CD8-positive, alpha-beta memory T cell (primary cell): ENCODE measurements at places on chromosomes 12 and 14.

- no peak for DNase-seq
Measured at GRCh38 chr12:93111773-93112172, 182.7 kb upstream of the EEA1 start.

DNA sequence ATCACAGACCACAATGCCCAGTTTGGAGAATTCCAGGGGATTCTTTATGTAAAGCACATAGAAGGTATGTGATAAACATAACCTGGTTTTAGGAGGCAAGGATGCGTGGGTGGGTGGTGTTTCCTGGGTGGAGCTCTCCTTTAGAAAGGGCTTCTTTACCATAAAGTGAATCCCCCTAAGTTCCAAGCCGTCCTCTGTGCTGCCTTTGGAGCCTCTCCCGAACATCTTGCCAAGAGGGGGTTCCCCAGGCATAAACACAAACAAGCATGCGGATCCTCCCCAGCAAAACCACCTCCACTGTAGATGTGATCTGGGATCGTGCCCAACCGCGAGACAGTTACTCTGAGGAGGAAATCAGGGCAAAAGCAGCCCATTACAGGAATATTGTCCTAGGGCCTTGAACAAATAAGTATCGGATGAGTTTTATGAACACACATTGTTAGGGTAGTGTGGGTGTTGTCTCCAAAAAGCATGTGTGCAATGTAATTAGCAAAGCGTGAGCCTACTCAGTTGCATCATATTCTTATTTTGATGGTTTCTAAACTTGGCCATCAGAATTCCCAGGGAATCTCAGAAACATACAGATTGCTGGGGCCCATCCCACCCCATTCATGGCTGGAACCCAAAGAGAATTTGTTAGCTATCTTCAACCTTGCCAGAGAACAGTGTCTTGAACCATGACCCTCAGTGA is 48.8 kb upstream of the CORO1C start:
- DNase-seq: no peak

DNA sequence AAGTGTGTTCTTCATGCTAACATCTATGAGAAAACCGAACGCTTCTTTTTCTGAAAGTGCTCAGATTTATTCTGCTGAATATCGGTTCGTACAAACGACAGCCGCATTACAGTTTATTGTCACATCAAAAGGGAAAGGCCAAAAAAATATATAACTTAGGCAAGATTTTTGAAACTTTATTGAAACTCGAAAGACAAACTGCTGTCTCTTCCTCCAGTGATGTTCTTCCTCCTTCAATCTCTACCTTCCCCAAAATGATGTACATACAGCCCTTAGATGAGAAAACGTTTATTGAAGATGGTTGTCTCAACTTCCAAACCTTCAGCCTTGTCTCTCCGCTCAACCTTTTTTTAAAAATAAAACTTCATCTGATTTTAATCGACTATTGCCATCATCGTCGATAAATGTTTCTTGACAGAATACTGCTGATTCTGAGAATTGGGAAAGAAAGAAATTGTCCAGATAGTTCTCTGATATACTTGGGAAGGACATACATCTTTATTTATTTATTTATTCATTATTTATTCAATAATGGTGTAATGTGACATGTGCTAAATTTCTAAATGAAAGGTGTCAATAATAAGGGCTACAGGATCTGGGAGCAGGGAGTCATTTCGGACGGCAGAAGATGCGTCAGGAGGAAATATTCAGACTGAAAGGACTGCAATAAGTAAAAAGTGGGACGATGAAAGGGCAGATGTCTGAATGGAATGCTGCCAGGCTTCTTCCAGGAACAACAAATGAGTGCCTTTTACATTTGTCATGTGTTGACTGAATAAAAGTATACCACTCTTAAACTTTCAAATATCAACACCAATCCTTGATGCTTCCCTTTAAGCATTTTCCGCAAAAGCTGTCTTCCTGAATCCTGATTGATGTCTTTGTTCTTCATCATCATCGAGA is 817 bp upstream of the MDM1 start:
- DNase-seq: no peak

GRCh38 chr12:104219361-104219892 is 3.8 kb downstream of the TXNRD1 start:
- no peak for DNase-seq

DNA sequence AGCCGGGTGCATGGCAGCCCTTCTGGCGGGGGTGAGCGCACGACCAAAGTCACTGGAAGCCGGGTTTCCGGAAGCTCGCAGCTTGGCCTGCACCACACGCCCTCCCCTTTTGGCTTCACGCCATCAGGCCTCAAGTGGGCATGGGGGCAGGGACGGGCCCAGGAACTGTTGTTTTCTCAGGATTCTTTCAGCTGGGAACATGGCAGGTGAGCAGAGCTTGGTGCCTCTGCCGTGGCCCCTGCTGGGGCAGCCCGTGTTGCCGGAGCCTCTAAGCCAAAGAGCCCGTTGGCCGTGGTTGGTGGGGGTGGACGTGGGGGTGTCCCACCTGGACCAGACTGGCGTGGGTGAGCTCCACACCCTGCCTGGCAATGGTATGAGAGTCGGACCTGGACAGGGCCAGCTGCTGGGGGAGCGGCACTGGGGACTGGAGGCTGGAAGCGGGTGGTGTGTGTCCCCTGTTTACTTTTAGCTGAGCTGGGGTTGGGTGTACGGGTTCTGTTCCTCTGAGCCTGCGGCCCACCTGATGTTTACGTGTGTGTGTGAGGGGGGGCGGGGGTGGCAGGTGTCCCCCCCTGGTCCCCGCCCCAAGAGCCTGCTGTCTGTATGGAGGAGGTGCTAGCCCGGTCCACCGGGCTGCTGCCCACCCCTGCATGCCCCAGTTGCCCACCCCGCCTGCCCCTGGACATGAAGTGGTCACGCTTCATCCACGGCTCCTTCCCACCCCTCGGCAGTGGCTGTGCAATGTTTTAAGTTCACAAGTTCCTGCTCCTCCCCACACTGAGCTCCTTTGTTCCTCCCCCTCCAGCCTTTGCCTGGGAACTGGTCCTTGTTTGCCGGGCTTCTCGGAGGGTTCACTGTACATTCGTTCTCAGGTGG is 28.7 kb upstream of the PLD4 start:
- DNase-seq: no peak

DNA sequence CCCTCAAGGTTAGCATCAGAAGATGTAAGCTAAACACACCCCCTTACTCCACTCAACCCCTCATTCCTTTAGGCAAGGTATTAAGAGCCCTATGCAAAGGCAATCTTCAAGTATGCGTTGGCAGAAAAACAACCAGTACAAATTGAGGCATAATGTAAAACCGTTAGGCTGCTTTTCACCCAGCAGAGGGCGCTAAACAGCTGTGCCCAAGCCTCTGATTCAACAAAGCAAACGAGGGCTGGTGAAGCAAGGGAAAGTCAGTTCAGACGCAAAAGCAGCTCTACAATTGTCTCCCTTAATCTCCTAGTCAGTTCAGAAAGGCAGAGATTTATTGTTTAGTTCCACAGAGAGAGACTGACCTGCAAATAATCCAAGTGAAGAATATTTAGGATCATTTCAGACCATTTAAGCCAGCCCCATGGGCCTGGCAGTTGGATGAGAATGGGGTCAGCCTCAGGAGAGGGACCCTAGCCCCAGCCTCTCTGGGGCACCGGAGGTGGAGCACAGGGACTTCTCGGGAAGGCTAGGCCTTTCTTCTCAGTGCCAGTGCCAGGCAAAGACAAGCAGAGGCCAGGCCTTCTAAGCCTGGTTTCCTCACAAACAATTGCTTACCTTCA is 23.5 kb downstream of the DCAF5 start:
- peak; percentile 53 for DNase-seq

DNA sequence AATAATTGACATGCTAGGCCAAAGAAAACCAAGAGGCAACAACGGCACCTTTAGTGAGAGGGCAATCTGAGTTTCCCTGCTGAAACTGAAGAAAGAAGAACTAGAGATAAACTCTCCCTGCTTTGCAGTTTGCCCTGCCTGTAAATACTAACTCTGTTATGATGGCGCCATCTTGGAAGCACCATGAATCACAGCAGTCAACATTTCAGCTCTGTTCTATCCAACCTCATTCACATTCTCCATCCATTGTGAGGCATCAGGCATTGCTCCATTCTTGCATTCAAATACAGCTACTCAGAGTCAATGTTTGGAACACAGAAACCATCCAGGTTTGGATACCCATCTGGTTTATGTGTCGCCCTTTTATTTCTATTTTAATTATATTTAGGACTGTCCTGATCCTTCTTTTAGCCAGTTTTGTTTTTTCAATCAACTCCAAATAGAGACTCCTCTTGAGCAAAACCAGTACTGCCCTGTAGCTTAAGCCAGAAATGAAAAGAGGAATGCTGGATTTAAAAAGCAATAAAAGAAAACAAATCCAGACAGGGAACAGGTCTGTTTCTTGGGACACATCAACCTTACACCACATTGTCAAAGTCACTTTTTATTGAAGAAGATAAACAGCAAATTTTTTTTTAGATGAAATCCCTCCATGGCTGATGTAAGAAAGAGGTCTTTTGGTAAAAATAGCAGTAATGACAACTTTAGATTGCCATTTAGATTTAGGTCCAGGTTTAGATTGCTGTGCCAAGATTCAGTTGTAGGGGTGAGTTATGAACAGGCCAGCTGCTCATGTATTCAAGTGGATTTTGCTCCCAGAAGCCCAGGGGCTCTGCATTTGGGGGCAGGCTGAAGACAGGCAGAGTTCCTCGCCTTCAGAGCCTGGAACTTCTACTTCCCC is 33.3 kb upstream of the PPM1A start:
- no peak for DNase-seq

GRCh38 chr12:41515953-41516352 is 327.8 kb downstream of the PDZRN4 start:
- DNase-seq: no peak

DNA sequence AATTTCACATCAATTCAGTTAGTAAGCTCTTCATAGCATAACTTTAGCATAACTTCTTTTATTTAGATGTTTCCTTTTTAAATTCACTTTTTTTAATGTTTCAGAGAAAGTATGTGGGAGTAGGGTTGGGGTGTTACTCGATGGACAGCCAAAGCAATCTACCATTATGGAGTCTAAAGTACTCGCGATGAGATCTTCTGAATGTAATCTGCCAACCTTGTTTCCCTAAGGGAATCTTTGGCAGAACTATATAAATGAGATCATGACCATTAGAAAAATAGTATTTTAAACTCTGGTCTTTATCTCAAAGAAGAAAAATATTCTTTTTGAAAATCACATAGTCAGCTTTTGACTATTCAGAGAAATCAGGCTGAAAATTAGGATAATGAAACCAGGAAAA is 103.9 kb downstream of the BBS10 start:
- no peak for DNase-seq

DNA sequence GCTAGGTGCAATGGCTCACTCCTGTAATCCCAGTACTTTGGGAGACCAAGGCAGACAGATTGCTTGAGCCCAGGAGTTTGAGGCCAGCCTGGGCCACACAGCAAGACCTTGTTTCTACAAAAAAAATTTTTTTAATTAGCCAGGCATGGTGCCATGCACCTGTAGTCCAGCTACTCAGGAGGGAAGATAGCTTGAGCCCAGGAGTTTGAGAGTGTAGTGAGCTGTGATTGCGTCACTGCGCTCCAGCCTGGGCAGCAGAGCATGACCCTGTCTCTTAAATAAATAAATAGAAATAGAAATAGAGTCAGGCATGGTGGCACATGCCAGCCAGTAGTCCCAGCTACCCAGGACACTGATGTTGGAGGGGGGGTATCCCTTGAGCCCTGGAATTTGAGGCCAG is 36.7 kb upstream of the CLIP1 start:
- no peak for DNase-seq

GRCh38 chr12:72586456-72586855 is 314.3 kb downstream of the TRHDE start:
- DNase-seq: no peak

DNA sequence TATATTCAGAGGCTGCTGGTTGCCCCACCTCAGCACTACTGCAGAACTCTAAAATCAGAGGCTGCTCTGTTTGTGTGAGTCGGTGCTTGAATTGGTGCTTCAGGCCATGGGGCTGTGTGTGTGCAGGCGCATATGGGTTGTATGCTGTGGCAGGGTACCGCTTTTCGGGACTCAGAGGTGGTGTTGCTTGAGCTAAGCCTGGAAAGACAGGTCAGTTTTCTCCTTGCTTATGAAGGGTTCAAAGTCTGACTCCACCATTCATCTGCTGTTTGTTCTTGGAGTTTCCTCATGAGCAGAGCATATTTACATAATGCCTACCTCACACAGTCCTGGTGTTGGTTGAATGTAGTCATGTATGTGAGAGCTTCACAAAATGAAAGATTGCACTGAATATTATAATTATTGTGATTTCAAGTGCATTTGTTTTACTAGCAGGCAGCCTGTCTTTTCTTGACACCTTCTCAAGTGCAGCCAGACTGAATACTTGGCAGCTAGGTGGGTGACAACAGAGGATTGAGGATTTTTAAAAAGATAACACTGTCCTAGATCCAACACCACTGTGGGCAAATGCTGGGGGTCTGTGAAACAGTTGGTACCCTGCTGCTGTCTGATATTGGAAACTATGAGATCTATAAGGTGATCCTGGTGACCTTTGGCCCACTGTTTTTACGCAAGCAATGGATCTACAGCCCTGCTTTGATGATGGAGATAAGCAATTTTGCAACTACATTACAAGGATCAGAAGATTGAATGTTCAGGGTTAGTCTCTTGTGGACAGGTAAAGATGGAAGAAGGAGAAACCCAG is 1.0 kb upstream of the ANG start:
- no peak for DNase-seq

DNA sequence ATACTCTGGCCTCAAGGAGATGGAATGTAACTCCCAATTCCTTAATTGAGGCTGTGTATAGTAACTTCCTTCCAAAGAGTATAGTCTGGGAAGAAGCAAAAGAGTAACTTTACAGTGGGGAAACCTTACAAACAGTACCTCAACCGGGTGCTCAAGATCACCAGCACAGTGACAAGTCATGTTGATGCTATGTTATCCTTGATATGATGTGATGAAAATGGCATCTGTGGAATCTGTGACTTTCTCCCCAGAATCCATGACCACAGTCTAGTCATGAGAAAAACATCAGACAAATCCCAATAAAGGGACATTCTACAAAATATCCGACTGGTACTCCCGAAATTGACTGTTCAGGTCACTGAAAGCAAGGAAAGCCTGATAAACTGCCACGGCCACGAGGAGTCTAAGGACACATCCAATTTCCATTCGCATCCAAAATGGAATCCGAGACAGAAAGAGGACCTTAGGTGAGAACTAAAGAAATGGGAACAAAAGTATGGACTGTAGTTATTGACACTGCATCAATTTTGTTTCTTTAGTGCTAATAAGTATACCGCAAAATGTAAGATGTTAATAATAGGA is 97.3 kb upstream of the FRMD6 start:
- DNase-seq: no peak

DNA sequence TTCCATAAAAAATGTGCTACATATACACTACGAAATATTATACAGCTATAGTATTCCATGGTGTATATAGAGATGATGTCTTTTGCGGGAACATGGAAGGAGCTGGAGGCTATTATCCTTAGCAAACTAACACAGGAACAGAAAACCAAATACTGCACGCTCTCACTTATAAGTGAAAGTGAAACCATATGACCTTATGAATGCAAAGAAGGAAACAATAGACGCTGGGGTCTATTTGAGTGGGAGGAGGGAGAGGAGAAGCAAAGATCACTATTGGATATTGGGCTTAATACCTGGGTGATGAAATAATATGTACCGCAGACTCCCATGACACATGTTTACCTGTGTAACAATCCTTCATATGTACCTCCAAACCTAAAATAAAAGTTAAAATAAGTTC is 142.8 kb downstream of the LRFN5 start:
- peak; percentile 36 for DNase-seq
